Myocyte (in vitro differentiated cells): ENCODE measurements at places on chromosomes 7 and 10. TPM values are rescaled to one million over a fixed set of nuclear protein-coding genes. Genes with fewer than 3 reads are reported as not detected.
A peak's percentile ranks its signal among the peaks of the same experiment; 100 is the strongest.

CUBN gene
- total RNA-seq: 0.40 and 0.78 TPM in 2 replicates

DNA sequence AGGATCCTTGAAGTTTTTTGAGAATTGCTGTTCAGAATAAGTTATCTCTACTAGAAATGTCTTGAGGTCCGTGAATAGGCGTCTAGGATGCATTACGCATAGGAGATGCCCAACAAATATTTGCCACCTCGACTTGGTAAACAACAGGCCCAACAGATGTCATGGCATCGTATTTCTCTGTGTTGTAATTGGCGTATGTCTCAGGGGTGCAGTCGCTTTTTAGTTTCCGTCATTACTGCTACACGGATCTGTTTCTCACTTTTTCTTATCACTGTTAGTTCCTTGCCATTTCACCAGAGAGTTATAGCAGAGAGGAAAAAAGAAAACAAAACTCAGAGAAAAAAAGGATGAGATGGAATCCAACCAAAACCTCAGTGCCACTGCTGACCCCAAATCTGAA is 73.0 kb upstream of the SFMBT2 start:
- no peak for DNase-seq

DNA sequence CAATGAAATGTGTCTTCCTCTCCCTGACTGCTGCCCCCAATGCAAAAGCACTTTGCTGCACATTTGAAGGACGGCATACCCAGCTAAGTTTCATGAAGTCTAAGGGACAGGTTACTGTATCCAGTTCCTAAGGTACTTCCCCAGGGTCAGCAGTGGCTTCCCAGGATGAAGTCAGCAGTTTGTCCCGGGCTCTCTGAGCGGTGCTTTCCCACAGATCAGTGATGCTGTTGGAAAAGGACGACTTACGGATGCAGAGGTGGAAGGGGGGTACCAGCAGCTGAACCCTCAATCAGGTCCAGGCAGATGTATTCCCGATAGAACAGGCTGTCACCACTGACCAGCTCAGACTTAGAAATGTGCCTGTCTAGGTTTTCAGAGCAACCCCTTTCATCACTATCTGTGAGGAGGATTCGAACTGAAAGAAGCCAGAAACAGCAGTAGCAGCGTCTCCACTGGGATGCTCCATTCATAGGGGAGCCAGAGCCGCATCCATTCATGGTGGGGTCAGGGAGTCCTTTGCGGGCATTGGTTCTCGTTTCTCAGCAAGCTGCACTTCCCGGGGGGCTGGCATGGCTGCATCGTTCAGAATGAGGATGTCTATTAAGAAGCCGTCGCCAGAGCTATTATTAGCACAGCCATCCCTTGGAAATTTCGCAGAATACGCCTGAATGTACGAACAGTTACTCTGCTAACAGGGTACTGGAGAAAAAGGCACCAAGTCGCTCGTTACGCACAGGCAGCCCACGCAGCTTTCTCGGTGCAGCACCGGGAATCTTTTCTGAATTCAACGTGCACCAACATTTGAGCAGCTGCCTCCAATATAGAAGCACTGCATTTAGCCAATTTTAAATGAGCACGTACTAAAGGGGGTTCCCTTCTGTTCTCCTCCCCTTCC is 303.7 kb downstream of the PRPF18 start:
- peak; percentile 35 for DNase-seq

DNA sequence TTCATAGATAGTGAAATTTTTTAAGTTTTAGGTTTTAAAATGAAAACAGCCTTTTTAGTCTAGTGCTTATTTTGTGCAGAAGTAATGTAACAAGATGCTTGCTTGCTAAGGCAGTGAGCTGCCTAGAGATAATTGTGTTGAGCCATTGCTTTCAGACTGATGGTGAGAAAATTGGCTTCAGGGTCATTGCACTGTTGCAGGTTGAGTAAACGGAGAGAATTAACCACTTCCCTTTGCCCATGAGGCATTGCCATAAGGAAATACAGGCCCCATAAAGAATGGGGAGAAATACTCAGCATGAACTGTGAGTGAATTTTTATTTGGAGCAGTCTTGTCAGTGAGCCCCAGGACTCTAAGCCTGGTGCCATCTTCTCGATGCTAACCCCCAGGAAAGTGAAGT is 140.5 kb downstream of the LRRC4 start:
- no peak for DNase-seq

GRCh38 chr10:5045095-5045494 is 41.4 kb upstream of the AKR1C2 start:
- DNase-seq: no peak

DNA sequence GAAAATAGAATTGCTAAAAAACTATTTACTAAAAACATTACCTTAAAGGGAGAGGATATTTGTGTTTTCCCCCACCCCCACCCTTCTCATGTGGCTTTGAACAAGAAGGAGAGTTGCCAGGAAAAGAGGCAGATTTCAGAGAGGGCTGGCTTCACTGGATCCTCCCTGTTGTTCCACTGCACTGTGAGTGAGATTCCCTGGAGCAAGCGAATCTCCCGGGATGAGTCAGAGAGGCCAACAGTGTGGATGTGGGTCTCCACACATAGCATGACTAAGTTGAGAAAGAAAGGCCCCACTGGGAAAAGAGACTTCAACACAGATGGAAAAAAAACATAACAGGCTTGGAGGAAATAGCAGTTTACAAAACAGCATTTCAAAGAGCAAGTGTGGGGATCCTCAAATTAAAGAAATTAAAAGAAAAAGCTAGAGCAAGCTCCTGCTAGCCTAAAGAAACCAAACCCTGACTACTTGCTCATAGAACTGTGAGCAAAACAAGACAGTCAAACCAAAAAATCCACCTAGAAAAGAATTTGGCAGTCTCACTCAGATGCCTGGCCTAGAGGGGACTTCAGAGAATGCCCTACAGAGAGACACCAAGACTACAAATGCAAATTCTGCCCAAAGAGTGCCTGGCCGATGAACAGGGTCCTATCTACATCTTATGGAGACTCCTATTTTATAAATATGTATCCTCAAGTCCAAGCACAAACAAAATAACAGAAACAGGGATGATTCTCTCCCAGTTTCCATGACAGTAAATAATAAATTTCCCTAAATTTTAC is 3.4 kb downstream of the CAV1 start:
- DNase-seq: peak; percentile 98

- no peak for DNase-seq
Observed at GRCh38 chr7:52955522-52955921, 79.9 kb upstream of the POM121L12 start.
